ENCODE measurements at places on chromosomes 7 and 10.
A peak's percentile ranks its signal among the peaks of the same experiment; 100 is the strongest.

- DNase-seq: no peak
Observed at GRCh38 chr7:83732305-83732704, 83.4 kb upstream of the SEMA3E start.

DNA sequence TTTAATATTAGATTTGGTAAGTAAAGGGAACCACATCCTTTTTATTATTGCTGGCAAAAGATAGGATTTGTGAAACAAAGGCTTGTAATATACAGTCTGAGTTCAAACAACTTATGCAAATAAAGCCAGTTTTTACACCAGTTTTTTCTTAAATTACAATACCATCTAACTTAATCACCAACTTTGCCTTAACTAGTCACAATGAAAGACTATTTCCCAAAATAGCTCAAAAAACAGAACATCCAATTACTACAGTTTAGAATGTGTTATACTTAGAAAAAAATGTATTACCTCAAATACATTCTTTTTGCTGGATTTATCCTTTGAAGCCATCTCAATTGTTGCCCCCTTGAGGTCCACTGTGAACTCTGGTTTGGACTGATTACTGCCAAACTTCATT, 108.5 kb downstream of the ARHGAP12 start:
- no peak for DNase-seq

GRCh38 chr10:129583831-129584230, 116.8 kb downstream of the MGMT start:
- no peak for DNase-seq

DNA sequence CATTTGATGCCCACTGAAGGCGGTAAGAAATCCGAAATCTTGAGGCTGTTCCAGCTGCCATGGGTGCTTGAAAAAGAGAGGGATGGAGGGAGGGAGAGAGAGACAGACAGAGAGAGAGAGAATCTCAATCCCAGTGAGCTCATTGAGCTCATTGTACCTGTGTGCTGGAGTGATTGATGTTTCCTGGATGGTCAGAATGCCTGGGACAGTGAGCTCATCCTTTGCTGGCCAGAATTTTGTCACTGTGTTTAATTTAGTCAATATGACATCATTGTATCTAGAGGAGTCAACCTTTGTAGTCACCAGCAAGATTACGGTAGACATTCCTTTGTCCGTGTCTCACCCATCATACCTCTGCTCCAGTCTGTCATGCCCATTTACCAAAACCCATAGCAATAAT, 625.4 kb upstream of the POM121L12 start:
- no peak for DNase-seq

GRCh38 chr10:57008189-57008588, 647.1 kb upstream of the ZWINT start:
- DNase-seq: no peak

GRCh38 chr7:26599982-26600381, 264.4 kb downstream of the SKAP2 start:
- no peak for DNase-seq

DNA sequence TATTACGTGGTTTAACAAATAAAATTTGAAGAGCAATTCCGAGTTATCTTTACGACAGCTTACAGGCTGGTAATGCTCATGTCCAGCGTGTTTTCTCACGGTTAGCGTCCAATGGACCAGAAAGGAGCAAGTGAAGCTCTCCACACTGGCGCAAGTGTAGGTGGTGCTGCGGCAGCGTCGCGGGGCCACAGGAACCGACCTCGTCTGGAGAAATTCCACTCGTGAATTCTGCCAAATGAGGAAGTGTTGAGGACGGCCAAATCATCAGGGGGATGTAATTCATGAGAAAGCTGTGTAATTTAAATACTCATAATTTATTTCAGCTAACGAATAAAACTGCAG, 350 bp upstream of the ZNF37A start:
- DNase-seq: no peak

GRCh38 chr7:15652776-15653290, 33.6 kb downstream of the MEOX2 start:
- DNase-seq: no peak

GRCh38 chr10:17980846-17981565, 29.3 kb downstream of the SLC39A12 start:
- peak; percentile 39 for DNase-seq

DNA sequence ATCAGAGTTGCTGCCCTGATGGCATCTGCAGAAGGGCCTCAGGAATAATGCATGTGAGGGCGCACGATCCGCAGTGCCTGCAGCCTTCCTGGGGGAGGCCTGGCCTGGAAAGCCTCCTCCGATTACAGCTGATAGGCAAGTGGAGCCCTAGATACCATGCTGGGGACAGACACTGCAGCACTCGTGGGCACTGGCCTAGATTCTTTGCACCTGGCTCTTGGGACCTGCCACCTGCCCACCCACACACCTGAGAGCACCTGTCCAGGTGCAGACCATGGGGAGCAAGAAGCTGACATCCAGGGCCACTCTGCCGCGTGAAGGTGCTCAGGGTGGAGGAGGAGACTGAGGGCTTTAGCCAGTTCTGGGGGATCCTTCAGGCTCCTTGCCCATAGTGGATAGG, 14.8 kb downstream of the YKT6 start:
- DNase-seq: no peak

- no peak for DNase-seq
Observed at GRCh38 chr7:8176370-8177081, 85.4 kb downstream of the ICA1 start.

DNA sequence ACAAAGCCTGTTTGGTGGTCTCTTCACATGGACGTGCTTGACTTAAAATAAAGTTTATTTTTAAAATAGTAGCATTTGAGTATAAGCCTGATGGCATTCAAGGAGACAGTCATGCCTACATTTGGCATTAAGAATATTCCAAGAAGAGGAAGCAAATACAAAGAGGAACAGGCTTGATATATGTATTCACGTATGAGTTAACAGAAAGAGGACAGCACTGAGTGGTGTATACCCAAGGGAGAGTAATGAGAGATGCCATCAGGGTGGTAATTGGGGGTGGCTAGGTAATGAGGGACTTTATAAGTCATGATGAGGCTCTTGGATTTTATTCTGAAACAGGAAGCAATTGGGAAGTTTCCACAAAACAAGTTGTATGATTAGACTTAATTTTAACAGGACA, 363.3 kb downstream of the SEMA3D start:
- no peak for DNase-seq

GRCh38 chr7:134844200-134844599, 64.8 kb downstream of the CALD1 start:
- no peak for DNase-seq

- DNase-seq: no peak
Observed at GRCh38 chr7:33466203-33466602, 336.8 kb downstream of the BBS9 start.

DNA sequence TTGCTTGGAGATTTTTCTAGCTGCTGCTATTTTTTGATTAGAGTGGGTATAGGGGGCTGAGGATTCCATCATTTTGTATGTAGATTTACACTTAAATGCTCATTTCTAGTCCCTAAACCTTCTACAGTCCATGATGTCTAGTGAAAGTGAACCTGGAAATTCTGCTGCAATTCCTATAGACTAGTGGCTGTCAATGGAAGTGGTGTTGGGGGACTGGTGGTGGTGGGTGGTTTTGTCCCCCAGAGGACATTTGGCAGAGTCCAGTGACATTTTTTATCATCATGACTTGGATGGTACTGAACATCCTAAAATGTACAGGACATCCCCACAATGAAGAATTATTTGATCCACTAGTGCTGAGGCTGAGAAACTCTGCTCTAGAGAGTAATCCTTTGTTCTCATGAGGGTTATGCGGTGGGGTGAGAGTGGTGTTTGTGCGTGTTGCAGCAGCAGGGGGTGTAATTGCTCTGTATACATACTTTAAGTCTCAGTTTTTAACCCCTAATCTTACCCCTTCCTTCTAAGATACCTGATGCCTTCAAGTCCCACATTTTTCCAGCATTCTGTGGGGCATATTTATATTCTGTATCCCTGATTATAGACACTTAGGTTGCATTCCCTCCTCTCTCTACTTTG, 35.0 kb downstream of the KIF11 start:
- DNase-seq: no peak

- DNase-seq: no peak
Observed at GRCh38 chr7:18624459-18624858, 128.9 kb downstream of the HDAC9 start.

DNA sequence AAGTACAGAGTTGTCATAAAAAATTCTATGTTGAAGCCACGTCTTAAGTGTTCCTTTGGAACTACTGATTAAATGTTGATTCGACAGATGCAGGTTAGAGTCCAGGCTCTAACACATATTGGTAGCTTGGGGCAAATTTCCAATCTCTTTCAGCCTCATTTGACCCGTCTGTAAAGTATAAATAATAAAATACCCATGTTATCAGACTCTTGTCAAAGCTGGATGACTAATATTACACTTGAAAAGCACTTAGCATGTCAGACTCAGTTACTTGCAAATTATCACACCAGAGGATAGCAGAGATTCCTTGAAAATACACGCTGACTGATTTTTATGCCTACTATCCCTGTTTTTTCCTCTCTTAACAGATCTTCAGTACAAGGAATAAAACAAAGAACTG, 18.1 kb upstream of the MACC1 start:
- no peak for DNase-seq

GRCh38 chr7:43642897-43643630, 60.2 kb downstream of the STK17A start:
- no peak for DNase-seq

DNA sequence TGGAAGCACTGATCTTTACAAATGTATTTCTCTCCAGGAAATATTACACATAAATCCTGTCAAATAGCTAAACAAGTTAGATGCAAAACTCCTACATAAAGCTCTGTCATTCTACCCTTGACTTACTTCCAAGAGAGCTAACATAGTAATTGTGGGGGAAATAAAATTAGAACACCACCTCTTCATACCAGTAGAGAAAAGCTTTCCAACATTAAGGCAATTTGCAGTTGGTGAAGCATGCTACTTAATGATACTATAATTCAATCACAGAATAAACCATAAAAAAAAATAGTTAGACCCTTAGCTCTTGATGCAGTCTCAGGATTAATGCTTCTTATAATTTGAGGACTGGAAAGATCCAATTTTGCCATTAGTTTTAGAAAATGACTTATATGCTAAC, 35.2 kb downstream of the SEMA3A start:
- no peak for DNase-seq

DNA sequence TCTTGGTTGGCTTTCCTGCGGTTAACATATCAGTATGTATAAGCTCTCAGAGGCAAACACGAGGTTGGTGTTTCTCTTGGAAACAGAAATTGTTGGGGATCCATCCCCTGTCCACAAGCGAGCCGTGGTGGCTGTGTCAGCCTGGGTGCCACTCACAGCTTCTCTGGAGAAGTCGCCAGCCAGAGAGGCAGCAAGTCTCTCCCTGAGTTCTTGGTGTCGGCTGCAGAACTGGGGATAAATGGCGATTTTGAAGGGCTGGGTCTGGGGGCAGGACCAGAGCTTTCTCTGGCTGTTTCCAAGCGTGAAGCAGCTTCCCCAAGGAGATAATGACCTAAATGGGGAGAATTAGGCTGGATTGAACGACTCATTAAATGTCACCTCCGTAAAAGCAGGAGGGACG, 335.3 kb downstream of the GLRX3 start:
- DNase-seq: no peak

- no peak for DNase-seq
Observed at GRCh38 chr7:55569797-55570196, 2.5 kb downstream of the VOPP1 start.

GRCh38 chr10:3126741-3127346, 45.7 kb downstream of the PITRM1 start:
- no peak for DNase-seq

GRCh38 chr7:22278660-22279059, 78.3 kb downstream of the RAPGEF5 start:
- DNase-seq: no peak

DNA sequence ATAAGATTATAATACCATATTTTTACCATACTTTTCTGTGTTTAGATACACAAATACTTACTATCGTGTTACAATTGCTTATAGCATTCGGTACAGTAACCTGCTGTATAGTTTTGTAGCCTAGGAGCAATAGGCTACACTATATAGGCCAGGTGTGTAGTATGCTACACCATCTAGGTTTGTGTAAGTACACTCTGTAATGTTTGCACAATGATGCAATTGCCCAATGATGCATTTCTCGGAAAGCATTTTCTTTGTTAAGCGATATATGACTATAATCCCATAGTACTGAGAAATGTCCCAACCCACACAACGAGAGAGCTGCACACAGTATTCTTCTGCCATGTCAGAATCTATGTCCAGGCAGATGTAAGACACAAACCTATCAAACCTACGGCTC, 160.0 kb downstream of the NEBL start:
- no peak for DNase-seq

- DNase-seq: no peak
Observed at GRCh38 chr10:46235705-46236545, 50.9 kb upstream of the ANTXRL start.

- no peak for DNase-seq
Observed at GRCh38 chr7:999941-1000935, 17.3 kb downstream of the CYP2W1 start.

DNA sequence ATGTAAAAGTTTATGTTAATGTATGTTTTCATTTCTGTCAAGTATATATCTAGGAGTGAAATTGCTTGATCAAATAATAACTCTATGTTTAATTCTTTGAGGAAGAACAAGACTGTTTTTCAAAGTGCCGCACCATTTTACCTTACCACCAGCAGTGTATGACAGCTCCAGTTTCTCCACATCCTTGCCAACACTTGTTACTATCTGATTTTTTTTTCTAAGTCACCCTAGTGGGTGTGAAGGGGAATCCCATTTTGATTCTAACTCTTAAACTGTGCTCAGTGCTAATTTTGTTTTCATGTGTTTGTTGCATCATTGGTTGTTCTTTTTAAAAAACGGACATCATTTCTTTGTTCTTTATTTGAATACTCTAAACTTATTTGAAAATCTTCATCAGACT, 120.2 kb upstream of the CDK6 start:
- no peak for DNase-seq

DNA sequence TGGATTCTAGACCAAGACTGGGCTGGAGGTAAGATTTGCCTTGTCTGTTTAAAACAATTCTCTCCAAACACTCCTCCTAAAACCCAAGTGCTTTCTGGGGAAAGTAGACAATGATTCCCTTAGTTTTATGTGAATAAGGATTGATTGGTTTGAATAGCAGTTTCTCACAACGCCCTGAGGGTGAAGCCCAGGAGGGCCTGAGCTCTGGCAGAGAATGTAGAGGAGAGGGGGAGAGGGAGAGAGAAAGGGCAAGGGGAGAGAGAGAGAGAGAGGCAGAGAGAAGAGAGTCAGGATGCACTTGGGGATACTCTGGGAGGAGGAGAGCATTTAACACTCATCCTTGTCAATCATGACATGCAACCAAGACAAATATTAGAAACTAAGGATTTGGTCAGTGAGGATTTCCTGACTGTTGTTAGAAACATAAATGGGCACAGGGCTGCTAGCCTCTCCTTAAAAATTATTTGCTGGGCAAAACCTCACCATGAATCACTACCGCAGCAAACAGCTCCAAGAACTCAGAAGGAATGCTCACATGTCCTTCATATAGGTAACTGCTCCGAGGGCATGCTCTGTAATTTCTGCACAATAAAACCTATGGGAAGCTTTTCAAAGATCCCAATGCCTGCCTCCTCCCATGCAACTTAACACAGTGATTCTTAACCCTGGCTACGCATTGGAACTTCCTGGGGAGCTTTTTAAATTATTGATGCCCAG, 55.2 kb upstream of the RAPGEF5 start:
- DNase-seq: no peak
